Activated CD8-positive, alpha-beta T cell treated with anti-CD3 and anti-CD28 coated beads for 36 hours (primary cell): ENCODE measurements at places on chromosomes 16 and 17. TPM values are rescaled to one million over a fixed set of nuclear protein-coding genes. Genes with fewer than 3 reads are reported as not detected.

Gene PROCA1
- 5.0 TPM for total RNA-seq

Gene CDR2
- total RNA-seq = 37.6 TPM

Gene RASD1
- total RNA-seq = 0.54 TPM

GRCh38 chr16:50666658-50667496 is 14.2 kb downstream of the SNX20 start:
- DNase-seq = peak; percentile 80

- DNase-seq = no peak
Measured at GRCh38 chr16:75745823-75746222, 19.5 kb upstream of the CPHXL start.

DNA sequence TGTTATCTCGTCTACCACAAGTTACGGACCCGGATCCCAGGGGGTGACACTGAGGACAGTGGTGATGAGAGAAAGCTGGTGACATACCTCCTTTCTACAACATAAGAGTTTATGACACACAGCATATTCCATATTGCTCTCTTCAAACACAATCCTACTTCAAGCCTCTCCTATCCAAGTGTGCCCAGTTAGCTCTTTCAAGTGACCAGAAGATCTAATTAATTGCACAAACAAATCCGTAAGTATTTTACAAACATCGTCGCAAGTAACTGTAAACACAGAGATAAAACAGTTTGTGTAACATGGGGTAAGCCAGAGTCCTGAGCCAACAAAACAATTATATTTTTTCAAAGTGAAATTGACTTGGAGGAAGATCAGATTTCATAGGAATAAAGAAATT is 235.0 kb downstream of the CHD9NB start:
- no peak for DNase-seq
